Epithelial cell of proximal tubule (primary cell): ENCODE measurements at places on chromosomes 13 and 19. TPM values are rescaled to one million over a fixed set of nuclear protein-coding genes. Genes with fewer than 3 reads are reported as not detected.

CEACAM3 gene
- total RNA-seq, result not detected in 2 replicates

NTF4 gene
- 0.22 and 1.3 TPM in 2 replicates for total RNA-seq

CYP4F3 gene
- total RNA-seq, result not detected in 2 replicates

SOHLH2 gene
- not detected in 2 replicates for total RNA-seq

IGLON5 gene
- 0.06 TPM in 1 of 2 replicates, not detected in the other for total RNA-seq

DCAF15 gene
- total RNA-seq, result 49.5 and 52.5 TPM in 2 replicates

OR10H1 gene
- not detected in 2 replicates for total RNA-seq
